ENCODE measurements at places on chromosomes 5 and 9.

GRCh38 chr9:20658677-20659473, 25.2 kb upstream of the FOCAD start:
- no peak for DNase-seq

GRCh38 chr9:88980740-88981203, 10.5 kb upstream of the S1PR3 start:
- DNase-seq = no peak

DNA sequence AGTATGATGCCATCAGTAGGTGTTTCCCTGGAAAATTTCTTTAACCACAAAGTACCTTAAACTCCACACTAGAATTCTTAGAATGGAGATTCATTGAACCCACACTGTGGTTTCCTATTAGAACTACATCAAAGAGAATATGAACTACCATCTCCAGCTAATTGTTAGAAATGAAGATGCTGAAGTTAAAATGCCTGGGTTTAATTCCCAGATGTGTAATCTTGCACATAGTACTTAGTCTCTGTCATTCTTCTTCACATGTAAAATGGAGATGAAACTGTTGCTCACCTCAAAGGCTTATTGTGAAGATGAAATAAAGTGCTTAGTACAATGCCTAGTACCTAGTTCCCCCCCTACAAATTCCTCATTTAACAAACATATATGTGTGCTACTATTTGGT, 303.3 kb upstream of the CCNG1 start:
- no peak for DNase-seq

- DNase-seq = no peak
Observed at GRCh38 chr5:14488709-14489108, 92.9 kb upstream of the OTULINL start.

- DNase-seq = no peak
Observed at GRCh38 chr5:177471610-177472356, 1.7 kb downstream of the DBN1 start.

DNA sequence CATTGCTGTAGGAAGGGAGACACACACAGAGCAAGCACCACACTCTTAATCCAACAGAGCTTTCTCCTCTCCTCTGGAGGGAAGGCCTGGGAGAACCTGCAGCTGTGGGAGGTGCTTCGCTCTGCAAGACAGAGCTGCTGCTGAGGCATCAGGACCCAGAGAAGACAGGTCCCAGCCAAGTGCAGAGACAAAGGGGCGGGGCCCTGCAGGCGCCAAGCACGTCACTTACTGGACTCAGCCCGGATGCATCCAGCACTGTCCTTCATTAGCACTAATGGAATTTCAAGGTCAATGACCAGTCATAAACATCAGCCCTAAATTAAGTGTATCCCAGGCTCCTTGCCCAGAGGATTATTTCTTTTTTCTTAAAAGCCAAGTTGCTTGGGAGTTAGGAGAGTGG, 337.1 kb upstream of the PANK3 start:
- DNase-seq = no peak

DNA sequence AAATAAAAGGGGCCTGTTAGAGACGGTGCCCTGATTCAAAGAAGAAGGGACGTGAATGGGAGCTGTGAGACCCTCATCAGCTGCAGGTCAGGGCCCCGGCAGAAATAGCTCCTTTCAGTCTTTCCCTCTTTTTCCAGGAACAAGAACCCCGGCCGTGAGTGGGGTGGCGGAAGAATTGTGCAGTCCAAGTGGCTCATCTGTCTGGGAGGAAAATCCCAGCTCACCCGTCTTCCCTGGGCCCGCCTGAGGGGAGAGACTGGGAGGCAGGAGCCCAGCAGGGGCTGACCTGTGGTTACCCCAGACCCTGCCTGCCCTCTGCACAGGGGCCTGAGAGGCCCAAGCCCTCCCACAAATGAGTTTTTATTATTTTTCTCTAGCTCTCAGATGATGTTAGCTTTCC, 24.8 kb upstream of the CSF1R start:
- no peak for DNase-seq

GRCh38 chr9:134472256-134472655, 146.0 kb downstream of the RXRA start:
- no peak for DNase-seq

- DNase-seq = peak; percentile 67
Observed at GRCh38 chr5:16957304-16958196, 21.5 kb upstream of the MYO10 start.

DNA sequence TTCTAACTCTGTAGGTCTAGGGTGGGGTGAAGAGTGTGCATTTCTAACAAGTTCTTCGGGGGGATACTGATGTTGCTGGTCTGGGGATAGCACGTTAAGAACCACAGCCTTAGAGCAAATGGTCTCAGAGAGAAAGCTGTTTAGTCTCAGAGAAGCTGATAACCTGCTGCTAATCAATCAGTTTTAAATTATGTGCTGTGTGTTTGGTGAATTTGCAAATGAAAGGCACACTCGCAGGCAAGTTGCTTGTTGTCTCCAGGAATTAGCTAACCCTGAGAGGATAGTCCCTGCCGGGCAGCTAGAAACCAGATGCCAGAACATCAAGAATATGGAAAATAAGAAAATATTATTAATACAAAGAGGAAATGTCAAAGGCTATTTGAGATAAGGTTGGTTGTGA, 79.2 kb downstream of the DMRT2 start:
- DNase-seq = no peak

DNA sequence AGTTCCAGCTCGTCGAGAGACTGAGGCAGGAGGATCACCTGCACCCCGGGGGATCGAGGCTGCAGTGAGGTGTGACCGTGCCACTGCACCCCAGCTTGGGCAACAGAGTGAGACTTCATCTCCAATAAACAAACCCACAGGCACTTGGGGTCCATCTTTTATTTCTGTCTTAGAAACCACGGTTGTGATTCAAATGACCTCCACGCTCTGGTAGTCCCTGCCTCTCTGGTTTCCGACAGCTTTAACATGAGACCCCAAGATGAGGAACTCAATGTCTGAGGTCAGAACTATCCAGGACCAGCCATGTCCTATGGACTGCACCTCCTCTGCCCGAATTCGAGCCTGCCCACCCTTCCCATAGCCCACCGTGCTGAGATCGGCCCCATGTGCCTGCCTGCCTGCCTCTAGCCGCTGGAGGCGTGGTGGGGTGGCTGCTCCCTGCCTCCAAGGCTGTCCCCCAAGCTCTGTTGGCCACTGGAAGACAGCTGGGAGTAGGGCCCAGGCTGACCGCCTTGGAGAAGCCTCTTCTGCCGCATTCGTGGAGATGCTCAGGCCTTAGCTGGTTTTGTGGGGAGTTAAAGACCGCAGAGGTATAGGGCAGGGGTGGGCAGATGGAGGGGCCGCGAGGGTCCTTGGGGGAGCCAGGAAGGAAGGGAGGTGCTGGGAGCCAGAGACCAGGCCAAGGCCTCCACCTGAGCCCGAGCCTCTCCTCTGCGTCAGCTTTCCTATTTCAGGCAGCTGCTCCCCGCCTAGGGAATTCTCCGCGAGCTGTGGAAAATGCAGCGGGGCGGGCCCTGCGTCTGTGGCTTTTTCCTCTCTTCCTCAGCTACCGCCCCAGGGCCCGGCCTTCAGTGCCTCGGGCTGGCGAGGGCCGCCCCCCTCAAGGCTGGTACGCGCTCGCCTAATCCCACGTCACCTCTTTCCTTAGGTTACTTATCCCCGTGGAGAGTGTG, 6.9 kb upstream of the WDR5 start:
- DNase-seq = no peak

GRCh38 chr5:132505641-132506040, 15.1 kb upstream of the IRF1 start:
- no peak for DNase-seq

Measured in RWPE1 (cell line).